GM12891 (cell line): ENCODE measurements at places on chromosomes 1 and 21.

GRCh38 chr1:55726994-55727393 lies 511.8 kb upstream of the USP24 start:
- no peak for DNase-seq

GRCh38 chr1:192367436-192367835 lies 50.6 kb downstream of the RGS21 start:
- no peak for DNase-seq

DNA sequence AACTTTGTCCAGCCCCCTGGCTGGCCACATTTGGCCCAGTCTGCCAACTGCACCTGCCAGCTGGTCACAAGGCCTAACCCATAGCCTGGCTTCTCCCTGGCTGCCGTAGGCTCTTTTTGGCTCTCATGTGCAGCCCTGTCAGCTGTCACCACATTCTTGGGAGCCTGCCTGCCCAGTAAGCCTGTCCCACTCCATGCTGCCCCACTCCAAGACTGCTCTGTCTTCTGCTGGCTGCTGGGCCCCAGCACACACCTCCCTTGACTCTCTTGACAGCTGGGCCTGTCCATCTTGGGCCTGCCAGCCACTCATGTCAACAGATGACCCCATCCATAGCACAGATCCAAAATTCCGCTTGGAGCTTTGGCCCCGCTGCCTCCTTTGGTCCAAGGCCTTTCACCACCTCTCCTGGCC lies 74.3 kb upstream of the EDN2 start:
- no peak for DNase-seq

DNA sequence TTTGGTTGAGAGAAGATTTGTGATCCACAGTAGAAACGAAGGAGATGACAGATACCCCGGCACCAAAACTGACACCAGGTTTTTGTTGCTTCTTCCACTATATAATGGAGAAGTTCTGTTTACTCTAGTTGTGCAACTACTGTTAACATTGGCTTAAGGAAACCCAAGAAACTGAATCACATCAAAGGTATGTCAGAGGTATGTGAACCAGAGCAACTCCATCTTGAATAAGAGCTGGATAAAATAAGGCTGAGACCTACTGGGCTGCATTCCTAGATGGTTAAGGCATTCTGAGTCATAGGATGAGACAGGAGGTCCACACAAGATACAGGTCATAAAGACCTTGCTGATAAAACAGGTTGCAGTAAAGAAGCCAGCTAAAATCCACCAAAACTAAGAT lies 173.7 kb upstream of the CAMK1G start:
- DNase-seq, result no peak

GRCh38 chr1:201818971-201819750 lies 9.8 kb upstream of the IPO9 start:
- no peak for DNase-seq

GRCh38 chr21:15751037-15751436 lies 21.3 kb downstream of the USP25 start:
- DNase-seq, result no peak

GRCh38 chr1:54077359-54077758 lies 24.0 kb downstream of the TCEANC2 start:
- no peak for DNase-seq

DNA sequence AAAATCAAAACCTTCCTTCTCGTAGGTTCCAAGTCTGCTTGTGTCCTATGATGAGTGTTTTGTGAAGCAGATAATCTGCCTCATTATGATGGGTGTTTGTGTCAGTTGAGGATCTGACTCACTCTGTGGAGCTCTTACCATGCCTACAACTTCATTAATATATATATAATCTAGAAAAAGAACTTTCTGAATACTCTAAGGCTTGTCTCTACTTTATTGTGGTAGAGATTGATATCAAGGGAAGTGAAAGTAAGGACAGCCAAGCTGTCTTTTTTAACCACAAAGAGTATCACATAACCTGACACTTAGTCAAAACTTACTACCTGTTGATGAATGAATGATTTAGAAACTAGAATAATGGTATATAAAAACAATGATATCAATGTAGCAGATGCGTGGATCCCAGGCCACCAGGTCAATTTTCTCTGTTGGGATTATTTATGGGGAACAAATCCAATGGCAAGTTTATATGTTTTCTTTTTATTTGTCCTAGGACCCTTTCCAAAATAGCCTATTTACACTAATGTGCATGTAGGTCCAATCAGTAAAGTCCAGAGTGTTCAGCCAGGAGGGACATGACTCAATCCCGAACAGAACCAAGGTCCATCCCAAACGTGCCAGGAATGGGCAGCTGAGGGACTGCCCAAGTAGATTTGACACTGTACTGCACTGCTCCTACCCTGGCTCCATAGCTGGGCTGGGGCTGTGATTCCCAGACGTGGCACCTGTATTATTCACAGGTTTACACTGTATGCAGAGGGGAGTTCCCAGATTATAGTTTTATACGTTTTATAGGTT lies 182.3 kb upstream of the GREM2 start:
- no peak for DNase-seq

DNA sequence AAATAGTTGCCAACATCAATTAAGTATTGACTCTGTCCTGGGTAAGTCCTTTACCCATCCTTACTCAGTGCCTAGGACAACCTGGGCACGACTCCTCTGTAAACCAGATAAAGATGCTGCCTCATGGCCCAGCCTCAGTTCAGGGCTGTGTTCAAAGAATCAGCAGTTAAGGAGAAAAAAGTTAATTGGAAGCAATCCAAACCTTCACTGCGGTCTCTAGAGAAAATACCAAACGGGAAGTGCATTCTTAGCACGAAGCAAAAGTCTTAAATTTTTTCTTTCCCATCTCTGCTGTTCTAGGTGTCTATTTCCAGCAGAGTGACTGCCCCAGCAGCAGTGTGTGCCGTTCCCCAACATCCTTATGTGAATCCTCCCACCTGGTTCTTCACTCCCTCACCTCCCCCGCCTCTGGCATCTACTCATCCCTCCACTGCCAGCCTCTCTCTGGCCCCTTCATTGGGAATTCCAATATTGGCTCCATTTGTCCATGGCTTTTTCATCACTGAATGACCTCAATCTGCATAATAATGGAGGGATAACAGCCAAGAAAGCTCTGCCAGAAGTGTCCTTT lies 23.2 kb downstream of the KANK4 start:
- no peak for DNase-seq

DNA sequence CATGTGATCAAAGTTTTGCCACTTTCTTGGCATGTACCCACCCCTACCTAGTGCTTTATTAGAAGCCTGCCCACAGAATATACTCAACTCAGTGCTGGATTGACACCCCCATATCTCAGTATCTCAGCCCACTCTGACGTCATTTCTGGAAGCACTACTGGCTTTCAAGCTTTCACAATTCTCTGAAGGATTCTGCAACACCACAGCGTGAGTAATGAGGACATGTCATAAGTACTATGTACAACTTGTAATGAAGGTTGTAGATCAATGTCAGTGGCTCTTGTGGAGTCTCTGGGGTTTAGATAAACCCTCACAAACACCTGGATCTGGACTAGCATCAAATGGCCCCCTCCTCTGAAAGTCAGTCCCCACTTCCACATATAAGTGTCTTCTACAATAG lies 57.2 kb downstream of the TNFSF4 start:
- DNase-seq, result no peak

- no peak for DNase-seq
Observed at GRCh38 chr1:228361314-228362140, 45.1 kb downstream of the TRIM11 start.

DNA sequence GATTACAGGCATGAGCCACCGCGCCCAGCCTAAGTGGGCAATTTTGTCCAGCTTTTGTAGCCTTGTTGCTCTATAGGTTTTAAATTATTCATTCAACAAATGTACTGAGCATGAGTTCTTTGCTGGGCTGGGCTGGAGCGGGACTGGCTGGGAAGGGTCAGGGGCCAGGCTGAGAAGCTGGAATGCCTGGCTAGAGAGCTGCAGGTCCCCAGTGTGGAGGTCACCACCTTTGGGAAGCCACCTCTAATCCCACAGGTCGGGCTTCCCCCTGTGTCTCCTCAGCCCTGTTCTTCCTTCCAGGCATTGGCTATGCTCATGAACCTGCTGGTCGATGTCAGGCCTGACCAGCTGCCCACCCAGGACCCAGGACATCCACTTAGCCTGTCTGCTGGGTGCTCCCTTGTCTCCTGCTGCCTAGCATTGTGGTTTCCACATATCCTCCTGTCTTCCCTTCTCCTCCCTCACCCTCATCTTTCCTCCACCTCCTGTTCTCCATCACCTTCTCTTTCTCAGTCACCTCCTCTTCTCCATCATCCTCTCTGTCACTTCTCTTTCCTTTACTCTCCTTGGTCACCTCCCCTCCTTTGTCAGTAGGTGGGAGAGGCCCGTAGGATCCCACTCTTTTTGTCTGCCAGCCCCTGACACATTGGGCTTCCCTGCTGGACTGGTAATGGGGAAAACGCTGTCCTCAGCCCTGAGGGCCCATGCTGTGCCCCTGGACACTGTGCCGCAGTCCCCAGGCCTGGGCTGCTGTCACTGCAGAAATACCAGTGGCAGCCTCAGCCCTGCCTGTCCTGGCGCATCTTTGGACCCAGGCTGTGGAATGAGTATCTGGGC lies 23.8 kb downstream of the SERINC2 start:
- DNase-seq, result no peak

GRCh38 chr1:170262276-170262939 lies 116.6 kb downstream of the NTMT2 start:
- DNase-seq, result no peak

GRCh38 chr1:172627702-172628101 lies 31.2 kb upstream of the FASLG start:
- DNase-seq, result no peak

GRCh38 chr1:214318956-214319736 lies 38.2 kb downstream of the SMYD2 start:
- DNase-seq, result no peak

DNA sequence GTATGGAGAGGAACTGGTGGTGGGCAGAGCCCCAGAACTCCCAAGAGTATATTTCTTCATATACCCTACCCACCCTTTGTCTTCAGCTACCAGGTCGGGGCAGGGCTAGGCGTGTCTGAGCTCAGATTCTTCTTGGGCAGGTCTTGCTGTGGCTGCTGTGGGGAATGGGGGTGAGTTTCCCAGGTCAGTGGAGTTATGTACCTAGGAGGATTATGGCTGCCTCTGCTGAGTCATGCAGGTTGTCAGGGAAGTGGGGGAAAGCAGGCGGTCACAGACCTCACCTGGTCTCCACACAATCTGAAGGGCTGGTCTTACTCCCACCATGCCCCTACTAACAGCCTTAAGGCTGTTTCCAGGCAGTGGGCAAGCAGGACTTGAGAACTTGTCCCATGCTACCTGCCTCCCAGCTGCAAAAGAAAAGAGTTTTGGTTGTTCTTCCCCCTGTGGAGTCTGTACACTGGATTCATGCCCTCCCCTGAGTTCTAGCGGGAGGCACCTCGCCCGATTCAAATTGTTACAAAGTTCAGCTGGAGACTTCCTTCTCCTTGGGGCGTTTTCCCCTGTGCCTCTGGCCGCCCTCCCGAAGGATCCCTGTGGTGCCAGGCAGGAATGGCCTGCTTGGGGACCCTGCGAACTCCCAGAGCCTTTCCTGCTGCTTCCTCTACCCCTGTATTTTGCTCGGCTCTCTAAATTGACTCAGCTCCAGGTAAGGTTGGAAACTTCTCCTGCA lies 58.6 kb downstream of the NPHS2 start:
- DNase-seq, result no peak

DNA sequence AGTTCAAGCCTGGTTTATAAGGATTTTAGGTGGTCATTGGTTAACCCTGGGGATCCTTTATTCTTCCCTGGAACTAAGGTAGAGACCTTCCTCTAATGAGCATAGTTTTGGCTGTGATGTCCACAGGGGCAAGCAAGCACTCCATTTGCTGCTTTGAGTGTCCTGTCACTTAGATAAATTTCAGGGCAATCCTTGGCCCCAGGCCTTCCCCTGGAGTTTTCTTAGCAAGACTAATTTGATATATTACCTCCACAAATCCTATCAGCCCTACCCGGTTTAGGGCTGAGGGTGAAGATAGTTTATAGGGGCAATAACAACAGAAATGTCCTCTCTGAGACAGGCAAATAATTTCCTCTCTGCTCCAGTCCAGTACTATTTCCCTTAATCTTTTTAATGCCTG lies 166.6 kb downstream of the CYYR1 start:
- DNase-seq, result no peak

GRCh38 chr1:247538561-247538960 lies 2.3 kb upstream of the OR2C3 start:
- DNase-seq, result no peak

GRCh38 chr1:243980471-243980870 lies 70.6 kb upstream of the ZBTB18 start:
- DNase-seq, result no peak

DNA sequence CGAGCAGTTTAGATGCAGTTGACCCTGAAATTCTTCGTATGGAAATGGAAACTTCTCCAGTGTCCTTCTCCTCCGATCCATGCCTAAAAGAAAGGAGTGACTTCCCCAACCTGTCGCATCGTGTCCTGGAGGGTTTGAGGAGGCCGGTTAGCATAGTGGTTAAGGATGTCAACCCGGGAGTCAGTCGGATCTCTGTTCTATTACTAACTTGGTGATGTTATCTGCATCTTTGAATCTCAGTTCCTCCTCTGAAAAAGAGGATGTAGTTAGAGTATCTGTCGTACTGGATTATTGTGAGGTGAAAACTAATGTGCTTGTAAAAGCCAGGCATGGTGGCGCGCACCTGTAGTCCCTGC lies 684 bp downstream of the ZBTB8B start:
- DNase-seq, result no peak

DNA sequence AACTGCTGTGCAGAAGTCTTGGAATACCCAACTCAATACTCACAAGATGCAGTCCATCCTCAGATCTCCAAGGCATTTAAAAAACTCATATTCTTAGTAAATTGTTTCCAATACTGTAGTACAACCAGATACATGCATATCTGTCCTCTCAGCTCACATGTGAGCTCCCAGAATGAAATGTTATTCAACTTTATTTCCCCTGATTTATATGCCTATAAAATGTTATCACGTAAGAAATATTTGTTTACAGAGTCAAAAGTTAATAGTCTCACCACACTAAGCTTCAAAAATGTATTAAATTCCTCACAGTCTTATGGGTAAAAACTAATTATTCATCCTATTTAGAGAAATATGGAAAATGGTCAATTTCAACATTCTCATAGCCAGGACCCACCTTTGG lies 56.6 kb downstream of the LTN1 start:
- no peak for DNase-seq

- no peak for DNase-seq
Observed at GRCh38 chr1:145916745-145917144, 1.8 kb downstream of the PEX11B start.

DNA sequence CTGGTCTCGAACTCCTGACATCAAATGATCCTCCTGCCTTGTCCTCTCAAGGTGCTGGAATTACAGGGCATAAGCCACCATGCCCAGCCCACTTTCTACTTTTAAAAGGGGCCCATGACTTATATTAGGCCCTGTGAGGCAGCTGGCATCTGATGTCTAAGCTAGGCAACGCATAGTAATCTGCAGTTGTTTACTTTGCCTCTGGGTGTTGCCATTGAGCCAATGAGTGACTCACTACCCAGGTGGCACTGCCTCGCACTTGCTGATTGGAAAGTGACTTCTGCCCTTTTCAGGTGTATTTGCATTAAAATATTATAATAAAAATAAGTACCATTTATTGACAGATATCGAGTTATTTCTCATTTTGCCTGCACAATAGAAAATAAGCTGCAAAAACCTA lies 84.9 kb downstream of the KIF14 start:
- no peak for DNase-seq

GRCh38 chr1:185834371-185834905 lies 100.2 kb downstream of the HMCN1 start:
- no peak for DNase-seq

GRCh38 chr1:232617237-232617636 lies 12.7 kb downstream of the SIPA1L2 start:
- DNase-seq, result no peak
